ENCODE measurements at places on chromosomes 7 and 10. TPM values are rescaled to one million over a fixed set of nuclear protein-coding genes. Genes with fewer than 3 reads are reported as not detected.

Gene ADD3
- total RNA-seq, result 75.2 TPM

Gene PRSS2
- total RNA-seq, result not detected

Gene GJD4
- total RNA-seq, result not detected

Gene MYOF
- total RNA-seq, result 33.0 TPM

Gene SPDYE2B
- total RNA-seq, result not detected

Gene SH2B2
- 3.0 TPM for total RNA-seq

Gene OPN4
- 0.12 TPM for total RNA-seq

Gene CEP41
- total RNA-seq, result 7.0 TPM

Gene OR2A1
- not detected for total RNA-seq

Gene TSPAN33
- total RNA-seq, result 10.9 TPM

Gene SEC23IP
- 45.2 TPM for total RNA-seq

DNA sequence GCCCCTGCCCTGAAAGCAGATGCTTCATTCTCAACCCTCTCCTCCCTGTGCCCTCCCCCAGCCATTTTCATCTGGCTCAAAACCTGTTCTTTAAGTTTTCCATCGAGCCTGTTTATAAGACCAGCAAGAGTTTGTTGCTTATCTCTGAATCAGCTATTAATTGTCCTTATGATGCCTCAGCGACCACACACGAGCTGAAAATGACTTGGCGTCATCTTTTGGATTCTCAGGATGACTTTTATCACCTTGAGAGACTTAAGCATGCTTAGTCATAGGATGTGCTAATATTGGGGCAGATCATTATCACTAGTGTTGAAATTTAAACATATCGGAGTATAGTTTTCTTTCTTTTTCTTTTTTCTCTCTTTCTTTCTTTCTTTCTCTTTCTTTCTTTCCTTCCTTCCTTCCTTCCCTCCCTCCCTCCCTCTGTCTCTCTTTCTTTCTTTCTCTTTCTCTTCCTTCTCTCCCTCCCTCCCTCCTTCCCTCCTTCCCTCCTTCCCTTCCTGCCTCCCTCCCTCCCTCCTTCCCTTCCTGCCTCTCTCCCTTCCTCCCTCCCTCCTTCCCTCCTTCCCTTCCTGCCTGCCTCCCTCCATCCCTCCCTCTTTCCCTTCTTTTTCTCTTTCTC is 184.5 kb downstream of the PHTF2 start:
- no peak for DNase-seq

DNA sequence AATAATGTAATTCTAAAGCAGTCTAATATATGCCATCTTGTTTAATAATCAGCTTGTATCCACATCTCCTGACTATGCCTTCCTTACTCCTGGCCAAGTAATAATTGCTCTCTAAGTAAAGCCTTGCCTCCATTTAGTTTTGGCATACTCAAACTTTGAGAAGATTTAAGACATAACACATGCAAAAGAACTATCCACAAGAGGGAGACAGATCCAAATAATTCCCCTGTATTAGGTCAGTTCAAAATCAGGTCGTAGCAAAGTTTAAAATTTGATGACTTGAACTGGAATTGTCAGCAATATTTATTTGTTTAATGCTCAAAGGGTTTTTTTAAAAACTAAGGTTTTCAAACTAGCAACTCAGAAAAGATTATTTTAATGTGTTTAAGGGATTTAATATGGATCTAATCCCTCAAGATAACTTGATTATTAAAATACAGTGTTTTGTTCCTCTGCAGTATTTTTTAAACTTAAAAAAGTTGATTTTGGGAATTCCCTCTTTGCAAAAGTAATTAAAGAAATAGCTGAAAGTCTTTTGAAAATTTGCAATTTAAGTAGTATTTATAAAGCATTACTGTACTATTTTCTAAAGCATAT is 95.3 kb downstream of the HDAC9 start:
- DNase-seq, result no peak

GRCh38 chr7:36683111-36683510 is 41.2 kb downstream of the AOAH start:
- no peak for DNase-seq

GRCh38 chr10:24383681-24384106 is 174.8 kb downstream of the KIAA1217 start:
- peak; percentile 90 for DNase-seq

- no peak for DNase-seq
Measured at GRCh38 chr10:47051741-47052238, 140.6 kb downstream of the PTPN20 start.

- peak; percentile 50 for DNase-seq
Measured at GRCh38 chr10:79938728-79939406, 10.0 kb downstream of the SFTPD start.

DNA sequence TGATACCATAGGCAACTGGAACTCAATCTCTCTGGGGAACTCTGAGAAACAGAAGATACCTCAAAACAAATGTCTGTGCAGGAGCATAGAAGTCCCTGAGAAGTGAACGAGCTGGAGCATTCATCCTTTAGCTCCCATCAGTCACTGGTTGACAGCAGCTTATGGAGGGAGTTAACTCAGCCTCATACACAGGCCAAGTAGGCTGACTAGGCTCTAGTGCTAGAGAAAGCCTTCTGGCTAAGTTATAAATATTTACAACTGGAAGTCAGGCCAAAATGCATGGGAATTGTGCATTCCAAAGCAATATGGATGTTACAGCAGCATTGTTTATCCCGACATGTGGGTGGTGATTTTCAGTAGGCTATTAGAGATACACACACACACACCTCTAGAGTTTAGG is 66.5 kb downstream of the ANK3 start:
- no peak for DNase-seq

DNA sequence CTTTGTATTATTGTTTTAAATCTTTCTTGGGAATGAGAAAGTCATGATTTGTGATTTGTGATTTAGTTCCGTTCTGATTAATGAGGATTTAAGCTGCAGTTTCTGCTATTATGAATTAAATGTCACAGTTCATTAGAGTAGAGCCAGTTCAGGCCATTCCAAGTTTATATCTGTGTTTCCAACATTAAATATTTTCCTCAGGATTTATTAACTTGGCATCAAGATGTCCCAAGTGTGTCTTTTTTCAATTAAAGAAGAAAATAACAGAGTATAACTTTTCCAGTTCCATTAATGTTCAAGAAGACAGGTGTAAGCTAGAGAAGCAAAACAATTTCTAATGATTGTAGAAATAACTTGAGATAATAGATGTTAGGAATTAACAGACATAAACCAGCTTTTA is 1183.2 kb upstream of the CELF2 start:
- no peak for DNase-seq

DNA sequence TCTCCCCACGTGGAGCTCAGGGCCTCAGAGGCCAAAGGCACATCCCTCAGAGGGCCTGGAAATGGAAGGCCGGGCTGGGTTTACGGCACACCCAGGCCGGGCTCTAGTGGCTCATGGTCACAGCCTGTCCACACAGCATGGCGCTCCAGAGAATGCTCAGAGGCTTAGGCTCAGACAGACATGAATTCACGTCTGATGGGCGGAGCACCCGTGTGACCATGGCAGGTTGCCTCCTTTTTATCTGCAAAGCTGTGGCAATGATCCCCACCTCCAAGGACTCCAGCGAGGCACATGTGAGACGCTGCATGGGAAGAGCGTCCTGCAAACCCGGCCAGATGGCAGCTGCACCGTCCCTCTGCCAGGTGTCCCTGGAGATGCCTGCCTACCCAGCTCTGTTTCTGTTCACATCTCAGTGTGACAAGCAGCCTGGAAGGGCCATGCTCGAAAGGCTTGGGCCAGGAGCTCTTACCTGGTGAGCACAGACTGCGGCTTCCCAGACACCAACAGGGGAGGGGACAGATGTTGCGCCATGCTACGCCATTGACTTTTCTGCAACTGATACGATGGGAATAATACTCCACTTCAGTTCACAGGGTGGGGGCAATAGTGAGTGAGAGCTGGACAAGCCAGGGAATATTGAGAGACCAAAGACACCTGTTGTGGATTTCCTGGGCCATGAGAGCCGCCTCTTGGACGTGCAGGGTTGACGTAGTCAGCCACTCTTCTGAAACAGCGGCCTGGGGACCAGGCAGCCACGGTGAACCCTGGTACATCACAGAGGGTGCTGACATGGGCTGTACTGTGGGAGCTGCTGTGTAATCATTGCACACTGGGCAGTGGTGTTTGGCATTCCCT is 34.4 kb upstream of the FAM20C start:
- DNase-seq, result no peak

DNA sequence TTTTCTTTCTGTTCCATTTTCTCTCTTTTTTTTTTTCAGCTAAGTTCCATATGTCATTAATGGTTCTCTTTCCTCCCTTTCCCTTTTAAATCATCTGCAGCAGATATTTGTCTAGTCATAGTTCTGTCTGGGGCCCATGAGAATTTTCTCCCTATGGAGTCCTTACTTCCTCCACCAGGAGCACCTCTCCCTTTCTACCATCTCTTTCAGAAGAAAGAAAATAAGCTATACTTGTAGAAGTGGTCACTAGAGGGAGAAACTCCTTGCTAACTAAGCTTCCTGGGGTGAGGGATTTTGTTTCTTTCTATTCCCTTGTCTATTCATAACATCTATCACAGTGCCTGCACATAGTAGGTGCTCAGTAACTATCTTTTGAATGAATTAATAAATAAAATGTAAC is 230.2 kb upstream of the HPS1 start:
- DNase-seq, result no peak

- DNase-seq, result no peak
Measured at GRCh38 chr10:122281018-122281626, 10.0 kb downstream of the BTBD16 start.

DNA sequence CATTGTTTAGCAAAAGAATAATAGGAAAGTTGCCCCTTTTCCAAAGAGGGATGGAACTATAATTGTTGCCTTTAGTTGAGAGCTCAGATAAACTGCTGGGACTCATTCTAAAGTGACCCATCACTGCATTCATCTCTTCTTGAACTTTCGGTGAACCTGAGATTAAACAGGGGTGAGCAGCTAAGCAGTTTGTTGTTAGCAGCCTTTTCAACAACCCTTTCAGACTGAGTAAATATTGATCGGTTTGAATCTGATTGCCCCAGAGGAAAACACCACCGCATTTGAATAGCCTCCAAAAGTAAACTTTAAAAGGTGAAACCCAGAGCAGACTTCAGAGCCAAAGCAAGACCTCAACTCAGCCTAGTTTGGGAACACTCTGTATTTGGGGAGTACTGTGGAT is 4.7 kb downstream of the HOXA1 start:
- DNase-seq, result no peak

DNA sequence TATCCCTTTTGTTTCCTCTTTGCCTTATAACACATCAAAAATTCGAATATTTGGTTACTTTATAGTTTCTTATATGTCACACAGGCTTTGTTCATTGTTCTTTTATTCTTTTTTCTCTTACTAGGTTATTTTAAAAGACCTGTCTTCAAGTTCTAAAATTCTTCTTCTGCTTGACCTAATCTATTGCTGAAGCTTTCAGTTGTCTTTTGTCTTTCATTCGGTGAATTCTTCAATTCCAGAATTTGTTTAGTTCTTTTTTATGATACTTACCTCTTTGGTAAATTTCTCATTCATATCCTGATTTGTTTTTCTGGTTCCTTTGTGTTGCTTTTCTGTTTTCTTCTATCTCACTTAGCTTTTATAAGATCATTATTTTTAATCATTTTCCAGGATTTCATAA is 188.4 kb downstream of the ZEB1 start:
- DNase-seq, result no peak

- no peak for DNase-seq
Measured at GRCh38 chr10:5447056-5447455, 34.7 kb downstream of the NET1 start.

DNA sequence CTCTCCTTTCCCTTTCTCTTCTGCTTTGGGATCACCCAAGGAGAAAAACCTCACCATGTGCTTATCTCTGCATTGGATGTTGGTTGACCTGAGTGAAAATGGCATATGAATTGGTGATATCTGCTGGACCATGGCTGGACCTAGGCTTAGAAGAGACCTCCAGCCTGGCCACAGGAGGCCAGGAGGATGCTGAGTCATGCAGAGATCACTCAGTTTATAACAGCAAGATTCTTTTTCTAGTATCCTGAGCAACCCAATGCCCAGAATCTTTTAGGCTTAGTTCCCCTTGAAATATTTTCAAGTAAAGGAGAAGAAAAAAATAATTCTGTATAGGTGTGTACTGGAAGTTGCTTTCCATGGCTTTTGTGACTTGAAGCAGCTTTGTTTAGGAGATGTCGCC is 236.3 kb downstream of the KLF6 start:
- DNase-seq, result no peak

GRCh38 chr10:105139363-105139896 is 498.3 kb downstream of the SORCS3 start:
- DNase-seq, result no peak

- no peak for DNase-seq
Measured at GRCh38 chr7:83413424-83413823, 235.5 kb downstream of the SEMA3E start.

DNA sequence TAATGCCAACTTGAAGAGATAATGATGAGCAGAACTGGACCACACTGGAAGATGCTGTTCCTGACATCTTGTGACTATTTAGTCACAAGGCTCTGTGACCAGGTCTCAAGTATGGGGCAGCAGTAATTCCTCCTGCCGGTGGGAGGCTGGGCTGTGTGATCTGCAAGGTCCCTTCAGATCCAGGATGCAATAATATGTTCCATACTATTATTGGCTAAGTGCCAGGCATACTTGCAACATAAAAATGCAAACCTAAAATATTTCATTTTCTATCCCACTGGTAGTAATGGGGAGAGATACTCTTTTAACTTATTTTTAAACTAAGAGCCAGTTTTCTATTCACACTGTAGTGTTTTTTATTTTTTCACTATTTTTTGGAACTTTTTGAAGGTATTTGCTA is 171.5 kb downstream of the CYP26A1 start:
- DNase-seq, result no peak

GRCh38 chr10:80064120-80064886 is 14.2 kb upstream of the TMEM254 start:
- no peak for DNase-seq

GRCh38 chr7:24572393-24572996 is 757 bp upstream of the PALS2 start:
- DNase-seq, result peak; percentile 40

GRCh38 chr7:148395990-148396716 is 194.4 kb upstream of the C7orf33 start:
- DNase-seq, result no peak

DNA sequence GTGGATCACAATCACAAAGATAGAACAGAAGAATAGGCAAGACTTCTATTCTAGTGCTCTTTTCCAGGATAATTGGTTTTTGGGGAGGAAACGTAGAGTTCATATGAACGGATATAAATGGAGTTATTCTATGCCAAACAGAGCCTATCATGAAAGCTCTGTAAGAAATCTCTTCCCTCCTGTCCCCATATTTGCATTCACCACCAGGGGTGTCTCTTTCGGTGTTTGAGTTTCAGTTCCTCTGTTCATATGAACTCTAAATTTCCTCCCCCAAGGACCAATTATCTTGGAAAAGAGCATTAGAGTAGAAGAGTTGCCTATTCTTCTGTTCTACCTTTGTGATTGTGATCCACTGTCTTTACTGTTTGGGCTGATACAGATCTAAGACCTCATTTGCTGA is 48.3 kb upstream of the CDC14C start:
- no peak for DNase-seq

DNA sequence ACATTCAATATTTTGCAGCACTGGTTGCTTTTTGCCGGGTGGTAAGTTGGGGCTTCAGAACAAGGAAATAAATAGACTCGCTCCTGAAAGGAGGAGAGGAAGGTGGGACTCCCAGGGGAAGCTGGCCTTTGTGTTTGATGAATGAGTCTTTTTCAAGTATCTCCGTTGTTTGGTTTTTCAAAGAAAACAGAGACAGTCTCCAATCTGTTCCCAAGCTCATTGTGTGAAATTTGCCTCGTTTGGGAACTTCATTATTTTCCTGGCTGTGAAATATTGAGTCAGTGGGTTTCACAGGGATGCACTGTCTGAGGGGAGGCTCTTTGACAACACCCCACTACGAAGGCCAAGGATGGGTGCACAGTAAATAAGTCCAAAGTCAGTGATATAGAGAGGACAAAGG is 38.7 kb upstream of the KIAA1217 start:
- DNase-seq, result no peak
